ENCODE measurements at places on chromosomes 6 and 20. TPM values are rescaled to one million over a fixed set of nuclear protein-coding genes. Genes with fewer than 3 reads are reported as not detected.

The FNDC11 gene
- 1.2 TPM for polyA plus RNA-seq

- no peak for DNase-seq
These were observed 213.7 kb downstream of the PRL start for GRCh38 chr6:22083119-22083518.

The SLC2A10 gene
- 17.1 TPM for polyA plus RNA-seq

- DNase-seq, result no peak
These were observed 107.0 kb downstream of the TNFRSF21 start for GRCh38 chr6:47202644-47203205.

DNA sequence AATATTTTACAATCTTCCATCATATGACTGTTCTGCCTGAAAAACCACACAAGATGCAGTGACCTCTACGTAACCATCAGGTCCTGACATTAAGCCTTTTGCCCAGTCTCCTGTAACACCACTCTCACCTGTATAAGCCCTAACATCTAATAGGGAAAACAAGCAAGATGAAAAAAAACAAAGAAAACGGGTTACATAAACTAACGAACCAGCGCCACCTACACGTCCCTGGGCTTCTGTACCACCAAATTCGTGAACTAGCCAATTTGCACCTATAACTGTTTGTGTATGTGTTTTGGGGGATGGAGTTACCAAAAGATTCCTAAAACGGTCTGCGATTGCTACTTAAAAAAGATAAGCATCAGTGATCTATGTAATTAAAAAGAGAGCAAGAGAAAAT lies 70.2 kb downstream of the BLOC1S5 start:
- DNase-seq, result no peak

DNA sequence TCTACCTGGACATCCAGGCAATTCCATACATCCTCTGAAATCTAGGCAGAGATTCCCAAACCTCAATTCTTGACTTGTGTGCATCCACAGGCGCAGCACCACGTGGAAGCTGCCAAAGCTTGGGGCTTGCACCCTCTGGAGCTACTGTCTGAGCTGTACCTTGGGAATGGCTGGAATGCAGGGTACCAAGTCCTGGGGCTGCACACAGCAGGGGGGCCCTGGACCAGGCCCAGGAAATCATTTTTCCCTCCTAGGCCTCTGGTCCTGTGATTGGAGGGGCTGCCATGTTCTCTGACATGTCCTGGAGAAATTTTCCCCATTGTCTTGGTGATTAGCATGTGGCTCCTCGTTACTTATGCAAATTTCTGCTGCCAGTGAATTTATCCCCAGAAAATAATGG lies 391.9 kb upstream of the CHD6 start:
- no peak for DNase-seq

DNA sequence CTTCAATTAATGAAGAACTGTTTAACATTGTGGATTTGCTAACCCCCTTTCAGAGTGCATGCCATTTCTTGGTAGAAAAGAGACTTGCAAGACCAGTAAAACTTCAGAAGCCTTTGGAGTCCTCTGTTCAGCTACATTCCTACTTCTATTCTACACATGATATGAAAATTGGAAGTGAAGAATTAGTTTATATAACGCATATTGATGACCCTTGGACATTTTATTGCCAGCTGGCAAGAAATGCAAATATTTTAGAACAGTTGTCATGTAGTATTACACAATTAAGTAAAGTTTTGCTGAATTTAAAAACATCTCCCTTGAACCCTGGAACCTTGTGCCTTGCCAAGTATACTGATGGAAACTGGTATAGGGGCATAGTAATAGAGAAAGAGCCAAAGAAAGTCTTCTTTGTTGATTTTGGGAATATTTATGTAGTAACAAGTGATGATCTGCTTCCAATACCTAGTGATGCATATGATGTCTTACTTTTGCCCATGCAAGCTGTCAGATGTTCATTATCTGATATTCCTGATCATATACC lies 3.3 kb downstream of the TDRD6 start:
- no peak for DNase-seq

GRCh38 chr6:144129469-144129868 lies 20.8 kb upstream of the STX11 start:
- no peak for DNase-seq

DNA sequence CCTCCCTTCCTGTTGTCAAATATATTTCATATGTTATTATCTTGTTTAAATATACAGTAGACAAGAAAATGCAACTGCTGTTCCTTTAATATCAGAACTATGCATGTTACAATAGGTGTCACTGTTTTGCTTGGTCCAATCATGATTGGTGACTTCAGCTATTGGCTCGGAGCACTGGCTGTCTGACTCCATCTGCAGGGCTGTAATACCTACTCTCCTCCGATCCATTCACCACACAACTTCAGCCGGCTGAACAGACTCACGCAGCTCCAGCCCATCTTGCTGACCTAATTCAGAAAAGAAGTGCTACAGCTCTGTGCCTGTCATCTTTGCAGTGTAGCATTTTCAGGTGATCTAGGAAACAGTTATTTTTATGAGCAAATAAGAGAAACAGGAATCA lies at the start of gene BTBD3:
Gene BTBD3 (plus strand): TSS at position 231 of the 400 bp plus-strand sequence. CDS start 383 bp downstream, outside the sequence.
- no peak for DNase-seq

DNA sequence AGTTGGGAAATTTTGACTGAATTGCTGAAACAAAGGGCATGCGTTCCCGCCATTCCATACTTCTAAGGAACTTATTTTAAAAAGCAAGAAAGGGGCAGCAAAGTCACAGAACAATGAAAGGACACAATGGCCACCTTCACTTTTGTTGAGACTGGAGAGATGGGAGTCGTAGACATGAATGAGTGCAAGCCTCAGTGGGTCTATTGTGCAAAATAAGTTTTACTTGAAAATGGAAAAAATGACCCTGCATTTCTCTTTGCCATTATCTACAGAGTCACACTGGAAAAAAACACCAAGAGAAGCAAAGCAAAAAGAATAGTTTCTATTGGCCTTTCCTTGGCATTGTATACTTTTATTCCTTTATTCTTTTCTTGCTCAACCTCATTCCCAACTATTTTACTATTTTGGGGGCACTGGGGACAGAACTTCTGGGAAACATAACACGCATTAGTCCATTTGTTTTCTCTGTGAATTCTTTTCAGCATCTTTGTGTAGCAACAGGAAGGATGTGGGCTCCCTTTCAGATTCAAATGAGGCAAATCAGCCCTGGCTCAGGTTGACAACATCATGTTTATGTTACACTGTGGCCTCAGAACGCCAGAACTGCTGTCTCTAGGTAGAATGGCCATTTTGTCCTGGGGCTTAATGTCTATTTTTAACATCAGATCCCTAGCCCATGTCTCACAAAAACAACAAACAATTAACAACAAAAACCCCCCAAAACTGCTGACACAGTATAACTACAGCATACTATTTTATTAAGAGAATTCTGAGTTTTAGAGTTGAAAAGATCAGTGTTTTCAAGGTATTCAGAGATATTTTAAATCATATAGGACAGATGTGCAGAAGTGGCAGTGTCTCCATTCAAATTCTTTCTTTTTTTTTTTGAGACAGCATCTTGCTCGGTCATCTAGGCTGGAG lies 122.2 kb downstream of the FYN start:
- DNase-seq, result no peak

The BTN1A1 gene
- 0.31 TPM for polyA plus RNA-seq

The SIRPD gene
- not detected for polyA plus RNA-seq

DNA sequence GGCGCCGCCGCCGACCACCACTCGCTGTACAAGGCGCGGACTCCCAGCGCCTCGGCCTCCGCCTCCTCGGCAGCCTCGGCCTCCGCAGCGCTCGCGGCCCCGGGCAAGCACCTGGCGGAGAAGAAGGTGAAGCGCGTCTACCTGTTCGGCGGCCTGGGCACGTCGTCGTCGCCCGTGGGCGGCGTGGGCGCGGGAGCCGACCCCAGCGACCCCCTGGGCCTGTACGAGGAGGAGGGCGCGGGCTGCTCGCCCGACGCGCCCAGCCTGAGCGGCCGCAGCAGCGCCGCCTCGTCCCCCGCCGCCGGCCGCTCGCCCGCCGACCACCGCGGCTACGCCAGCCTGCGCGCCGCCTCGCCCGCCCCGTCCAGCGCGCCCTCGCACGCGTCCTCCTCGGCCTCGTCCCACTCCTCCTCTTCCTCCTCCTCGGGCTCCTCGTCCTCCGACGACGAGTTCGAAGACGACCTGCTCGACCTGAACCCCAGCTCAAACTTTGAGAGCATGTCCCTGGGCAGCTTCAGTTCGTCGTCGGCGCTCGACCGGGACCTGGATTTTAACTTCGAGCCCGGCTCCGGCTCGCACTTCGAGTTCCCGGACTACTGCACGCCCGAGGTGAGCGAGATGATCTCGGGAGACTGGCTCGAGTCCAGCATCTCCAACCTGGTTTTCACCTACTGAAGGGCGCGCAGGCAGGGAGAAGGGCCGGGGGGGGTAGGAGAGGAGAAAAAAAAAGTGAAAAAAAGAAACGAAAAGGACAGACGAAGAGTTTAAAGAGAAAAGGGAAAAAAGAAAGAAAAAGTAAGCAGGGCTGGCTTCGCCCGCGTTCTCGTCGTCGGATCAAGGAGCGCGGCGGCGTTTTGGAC lies 2.0 kb downstream of the SOX4 start:
- no peak for DNase-seq

DNA sequence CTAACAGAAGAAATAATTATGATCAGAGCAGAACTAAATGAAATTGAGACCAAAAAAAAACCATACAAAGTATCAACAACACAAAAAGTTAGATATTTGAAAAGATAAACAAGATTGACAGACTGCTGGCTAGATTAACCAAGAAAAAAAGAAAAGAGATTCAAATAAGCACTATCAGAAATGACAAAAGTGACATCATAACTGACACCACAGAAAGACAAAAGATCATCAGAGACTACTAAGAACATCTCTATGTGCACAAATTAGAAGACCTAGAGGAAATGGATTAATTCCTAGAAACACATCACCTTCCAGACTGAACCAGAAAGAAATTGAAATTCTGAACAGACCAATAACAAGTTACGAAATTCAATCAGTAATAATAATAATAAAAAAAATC lies 17.9 kb downstream of the DTNBP1 start:
- no peak for DNase-seq

DNA sequence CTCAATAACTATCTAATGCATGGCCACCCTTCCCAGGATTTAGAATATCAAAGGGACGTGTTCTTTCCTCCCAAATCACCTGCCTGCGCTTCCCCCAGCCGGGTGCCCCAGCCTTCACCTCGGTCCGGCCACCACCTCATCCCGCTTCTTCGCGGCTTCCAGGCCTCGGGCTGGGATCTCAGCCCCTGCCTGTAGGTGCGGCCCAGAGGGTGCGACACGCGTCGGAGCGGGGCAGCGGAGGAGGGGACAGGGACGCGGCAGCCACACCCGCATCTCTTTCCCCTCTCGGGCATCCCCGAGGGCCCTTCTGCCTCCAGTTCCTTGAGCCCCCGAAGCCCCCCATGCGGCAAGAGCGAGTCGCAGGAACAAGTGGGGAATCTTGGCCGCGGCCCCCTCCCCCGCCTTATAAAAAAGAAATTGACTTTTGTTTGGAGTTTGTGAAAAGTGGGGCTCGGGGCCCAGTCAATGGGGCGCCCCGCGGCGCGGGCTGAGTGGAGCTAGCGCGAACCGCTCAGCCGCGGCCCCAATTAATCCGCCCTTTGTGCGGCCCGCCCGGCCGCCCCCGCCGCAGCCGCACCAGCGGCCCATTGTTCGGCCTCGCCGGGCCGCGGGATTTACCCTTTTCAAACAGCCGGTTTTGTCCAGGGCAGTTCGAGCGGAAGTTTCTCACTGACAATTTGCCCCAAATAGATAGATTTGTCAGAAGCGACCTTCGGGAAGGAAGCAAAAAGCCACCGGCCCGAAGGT lies 8.4 kb upstream of the NR2E1 start:
- no peak for DNase-seq
